Fibroblast of villous mesenchyme (primary cell): ENCODE measurements at places on chromosomes 6 and 20.

DNA sequence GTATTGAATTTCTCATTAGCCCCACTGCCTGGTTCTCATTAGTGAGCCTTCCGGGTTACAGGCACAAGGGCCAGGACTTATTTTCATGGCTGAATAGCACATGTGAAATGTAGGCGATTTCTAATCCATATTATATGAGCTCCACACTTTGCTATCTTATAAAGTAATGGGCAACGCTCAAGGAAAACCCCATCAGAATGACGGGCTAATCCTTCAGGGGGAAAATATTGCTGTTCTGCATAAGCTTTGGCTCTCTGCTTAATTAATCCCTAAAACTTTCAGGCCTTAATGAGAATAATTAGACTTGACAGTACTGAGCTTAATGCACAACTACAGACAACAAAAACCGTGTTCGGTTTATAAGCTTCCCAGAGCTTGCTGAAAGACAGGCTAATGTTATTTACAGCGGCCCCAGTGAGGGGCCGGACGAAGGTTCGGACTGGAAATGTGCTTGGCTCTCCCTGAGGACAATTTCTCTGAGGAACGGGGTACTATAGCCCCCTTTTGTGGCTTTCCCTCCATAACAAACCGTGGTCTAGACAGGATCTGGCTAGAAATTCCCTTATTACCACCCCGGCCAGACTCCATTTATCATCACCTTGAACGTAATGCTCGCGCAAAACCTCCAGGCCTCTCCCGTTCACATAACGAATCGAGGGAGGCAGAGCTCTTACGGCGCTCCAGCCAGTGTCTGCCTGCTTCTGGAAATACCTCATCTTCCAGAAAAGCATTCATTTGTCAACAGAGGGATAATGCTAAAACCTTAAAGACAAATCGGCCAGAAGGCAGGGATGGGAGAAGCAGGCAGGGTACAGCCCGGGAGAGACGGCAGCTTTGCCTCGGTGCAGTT, 164.5 kb downstream of the CD83 start:
- no peak for DNase-seq

- no peak for DNase-seq
These were observed 9.7 kb upstream of the CD40 start for GRCh38 chr20:46108435-46108841.

DNA sequence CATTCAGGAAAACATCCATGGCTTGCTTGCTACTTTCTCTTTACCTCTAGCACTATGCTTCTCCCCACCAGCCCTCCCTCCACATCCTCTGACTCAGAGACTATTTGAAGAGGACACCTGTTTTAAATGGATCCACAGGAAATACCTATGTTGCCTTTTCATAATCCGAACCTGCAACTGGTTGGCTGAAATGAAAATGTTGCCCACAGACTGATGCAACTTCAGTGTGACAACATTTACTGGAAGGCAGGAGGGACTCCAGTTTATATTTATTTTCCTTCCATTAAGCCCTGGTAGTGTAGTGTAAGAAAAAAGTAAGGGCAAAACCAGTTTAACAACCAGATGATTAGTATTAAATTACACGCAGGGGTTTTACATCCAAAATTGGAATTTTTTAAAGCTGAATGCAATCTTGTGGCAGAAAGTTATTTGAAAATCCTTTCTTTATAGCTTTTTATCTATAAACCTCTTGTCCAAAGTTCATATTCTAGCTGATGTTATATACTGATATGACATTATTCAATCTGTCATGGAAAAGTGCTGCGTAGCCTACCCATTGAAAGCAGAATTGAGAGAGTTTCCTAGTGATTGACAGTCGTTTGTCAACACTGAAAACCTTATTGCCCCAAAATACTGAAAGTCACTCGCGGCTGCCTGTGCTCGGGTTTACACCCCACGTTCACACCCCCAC, 881 bp upstream of the AIG1 start:
- DNase-seq: peak; percentile 71

DNA sequence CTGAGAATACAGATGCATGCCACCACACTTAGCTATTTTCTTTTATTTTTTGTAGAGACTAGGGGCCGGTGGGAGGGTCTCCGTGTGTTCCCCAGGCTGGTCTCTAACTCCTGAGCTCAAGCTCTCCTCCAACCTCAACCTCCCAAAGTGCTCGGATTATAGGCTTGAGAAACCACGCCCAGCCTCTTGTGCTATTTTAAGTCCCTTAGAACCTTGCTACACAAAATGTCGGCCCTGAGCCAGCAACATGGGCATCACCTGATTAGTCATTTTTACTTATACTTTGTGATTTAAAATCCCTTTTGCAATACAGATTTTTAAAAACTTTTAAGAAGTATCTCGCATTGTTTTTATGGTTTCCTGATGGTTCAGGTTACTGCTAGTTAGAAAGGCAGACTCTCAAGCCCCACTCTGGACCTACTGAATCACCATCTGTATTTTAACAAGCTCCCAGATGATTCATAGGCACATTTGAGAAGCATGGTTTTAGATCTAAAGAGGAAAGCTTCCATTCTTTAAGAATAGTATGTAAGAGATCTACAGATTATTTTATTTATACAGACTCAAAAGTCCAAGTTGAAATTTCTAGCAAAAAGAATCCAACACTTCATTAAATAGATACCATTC, 186.3 kb downstream of the PTPRT start:
- no peak for DNase-seq

GRCh38 chr6:51266604-51267003, 447.9 kb downstream of the TFAP2B start:
- no peak for DNase-seq

- DNase-seq: no peak
These were observed 322.4 kb upstream of the TSHZ2 start for GRCh38 chr20:52649727-52650126.
